ENCODE measurements at places on chromosomes 11 and 22. TPM values are rescaled to one million over a fixed set of nuclear protein-coding genes. Genes with fewer than 3 reads are reported as not detected.

RASL10A gene
- not detected for polyA plus RNA-seq

GPR83 gene
- 0.04 TPM for polyA plus RNA-seq

CRYBA4 gene
- not detected for polyA plus RNA-seq

NNMT gene
- 724 TPM for polyA plus RNA-seq

KRTAP5-11 gene
- not detected for polyA plus RNA-seq

SCGB2A2 gene
- not detected for polyA plus RNA-seq

MAP6 gene
- polyA plus RNA-seq, result 12.3 TPM

Data from BJ (cell line).